ENCODE measurements at places on chromosomes 1 and 21.

DNA sequence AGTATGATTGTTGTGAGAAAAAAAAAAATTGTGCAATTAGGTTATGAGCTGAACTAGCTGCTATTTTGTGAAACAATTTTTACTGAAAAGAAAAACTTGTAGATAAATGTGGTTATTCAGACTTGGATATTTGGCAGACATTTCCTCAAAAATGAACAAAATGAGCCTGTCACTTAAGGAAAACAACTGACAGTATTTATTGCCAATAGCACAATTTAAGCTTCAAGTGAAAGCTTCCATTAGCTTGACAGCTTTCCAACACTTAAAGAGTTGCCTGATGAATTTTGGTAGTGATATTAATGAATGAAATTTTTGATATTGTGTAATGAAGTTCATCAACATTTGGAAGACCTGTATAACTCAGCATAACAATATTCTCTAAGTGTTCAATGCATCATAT, 116.1 kb upstream of the RGS1 start:
- DNase-seq: no peak

- no peak for DNase-seq
Observed at GRCh38 chr1:41274752-41275545, 32.8 kb upstream of the SCMH1 start.

DNA sequence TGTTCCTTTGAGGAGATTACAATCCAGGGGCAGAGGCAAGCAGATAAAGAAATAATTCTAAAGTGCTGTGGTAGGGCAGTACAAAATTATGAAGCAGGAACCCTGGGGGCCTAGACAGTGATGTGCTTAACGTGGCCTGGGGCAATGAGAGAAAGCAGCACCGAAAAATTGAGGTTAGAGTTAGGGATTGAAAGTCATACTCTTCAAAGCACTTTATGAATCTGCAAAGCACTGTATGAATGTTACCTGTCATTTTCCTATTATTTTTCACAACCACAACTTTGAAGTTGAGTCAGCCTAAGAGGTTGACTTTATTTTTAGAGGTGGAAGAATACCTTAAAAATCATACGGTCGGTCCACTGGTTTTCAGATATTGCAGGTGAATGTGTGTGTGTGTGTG, 183.4 kb upstream of the NFIA start:
- no peak for DNase-seq

DNA sequence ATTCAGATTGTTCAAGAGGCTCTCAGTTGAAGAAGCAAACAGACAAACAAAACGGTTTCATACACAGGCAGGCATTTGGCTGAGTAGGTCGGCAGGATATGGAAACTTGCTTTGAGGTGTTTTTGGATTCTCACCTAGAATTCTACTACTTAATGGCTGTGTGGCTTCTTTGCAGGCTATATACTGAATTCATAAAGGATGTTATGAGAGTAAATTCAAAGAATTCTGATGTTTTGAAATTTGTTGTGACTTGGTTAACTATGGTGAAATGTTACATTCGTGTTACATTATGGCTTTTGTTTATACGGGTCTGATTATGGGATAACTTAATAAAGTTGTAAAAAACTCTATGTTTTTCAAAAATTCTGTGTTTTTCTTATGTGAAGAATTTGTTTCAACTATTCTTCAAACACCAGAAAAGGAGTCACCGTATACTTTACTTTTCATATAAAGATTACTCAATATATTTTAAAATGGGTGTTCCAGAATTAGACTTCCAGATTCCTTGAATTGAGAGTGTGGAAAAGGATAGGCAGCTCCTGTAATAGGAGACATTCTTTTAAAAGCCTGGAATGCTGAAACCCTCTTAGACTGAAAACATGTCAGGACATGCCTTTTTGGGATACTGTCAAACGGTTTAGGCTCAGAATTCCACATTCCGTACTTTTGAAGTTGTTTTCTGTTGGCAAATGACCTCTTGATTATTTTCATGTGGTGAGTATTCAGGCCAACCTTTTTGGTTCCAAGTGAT, 8.2 kb upstream of the IRF2BP2 start:
- no peak for DNase-seq

GRCh38 chr1:151978922-151979321, 14.7 kb downstream of the S100A10 start:
- no peak for DNase-seq

- DNase-seq: no peak
Observed at GRCh38 chr1:156581661-156582387, 2.3 kb downstream of the TTC24 start.

- no peak for DNase-seq
Observed at GRCh38 chr1:236041631-236042618, 23.0 kb downstream of the NID1 start.

GRCh38 chr1:215360758-215361157, 206.3 kb upstream of the KCTD3 start:
- DNase-seq: no peak

- no peak for DNase-seq
Observed at GRCh38 chr1:7899741-7900140, 40.9 kb downstream of the TNFRSF9 start.

- no peak for DNase-seq
Observed at GRCh38 chr1:163672976-163673758, 351.4 kb downstream of the NUF2 start.

- DNase-seq: no peak
Observed at GRCh38 chr1:183029591-183030000, 6.4 kb downstream of the LAMC1 start.

DNA sequence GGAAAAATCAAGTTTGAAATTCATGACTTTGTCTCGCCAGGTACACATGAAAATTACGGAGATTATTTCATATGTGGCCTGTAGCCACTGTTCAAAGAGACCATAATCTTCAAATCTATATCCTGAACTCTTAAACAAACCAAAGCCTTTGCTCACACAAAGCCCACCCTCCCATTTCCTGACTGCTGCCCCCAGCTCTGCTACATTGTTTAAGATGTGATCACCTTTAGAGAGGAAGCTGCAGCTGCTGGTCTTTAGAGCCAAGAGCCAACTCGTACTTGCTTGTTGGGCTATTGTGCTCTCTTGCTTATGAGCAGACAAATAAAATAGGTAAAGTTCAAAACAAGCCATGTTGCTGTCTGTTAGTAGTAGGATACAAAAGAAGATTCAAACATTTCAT, 71.9 kb downstream of the DTL start:
- no peak for DNase-seq
